ENCODE measurements at places on chromosomes 5 and 9. TPM values are rescaled to one million over a fixed set of nuclear protein-coding genes. Genes with fewer than 3 reads are reported as not detected.

Gene CMBL
- 29.9 TPM for polyA plus RNA-seq

Gene OTP
- not detected for polyA plus RNA-seq

DNA sequence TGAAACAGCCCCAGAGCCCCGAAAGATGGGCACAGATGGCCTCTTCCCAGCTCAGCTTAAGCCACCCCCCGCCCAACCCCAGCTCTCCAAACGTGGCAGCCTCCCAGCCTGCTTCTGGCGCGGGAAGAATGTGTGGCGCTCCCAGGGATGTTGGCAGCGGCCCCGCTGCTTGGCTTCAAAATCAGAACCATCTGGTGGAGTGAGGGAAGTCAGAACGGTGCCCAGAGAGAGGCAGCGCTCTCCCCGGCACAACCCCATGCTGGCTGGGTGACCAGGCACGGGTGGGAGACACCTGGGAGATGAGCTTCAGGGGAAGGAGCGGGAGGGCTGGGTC is 72.7 kb upstream of the ORM1 start:
- peak; percentile 76 for DNase-seq

DNA sequence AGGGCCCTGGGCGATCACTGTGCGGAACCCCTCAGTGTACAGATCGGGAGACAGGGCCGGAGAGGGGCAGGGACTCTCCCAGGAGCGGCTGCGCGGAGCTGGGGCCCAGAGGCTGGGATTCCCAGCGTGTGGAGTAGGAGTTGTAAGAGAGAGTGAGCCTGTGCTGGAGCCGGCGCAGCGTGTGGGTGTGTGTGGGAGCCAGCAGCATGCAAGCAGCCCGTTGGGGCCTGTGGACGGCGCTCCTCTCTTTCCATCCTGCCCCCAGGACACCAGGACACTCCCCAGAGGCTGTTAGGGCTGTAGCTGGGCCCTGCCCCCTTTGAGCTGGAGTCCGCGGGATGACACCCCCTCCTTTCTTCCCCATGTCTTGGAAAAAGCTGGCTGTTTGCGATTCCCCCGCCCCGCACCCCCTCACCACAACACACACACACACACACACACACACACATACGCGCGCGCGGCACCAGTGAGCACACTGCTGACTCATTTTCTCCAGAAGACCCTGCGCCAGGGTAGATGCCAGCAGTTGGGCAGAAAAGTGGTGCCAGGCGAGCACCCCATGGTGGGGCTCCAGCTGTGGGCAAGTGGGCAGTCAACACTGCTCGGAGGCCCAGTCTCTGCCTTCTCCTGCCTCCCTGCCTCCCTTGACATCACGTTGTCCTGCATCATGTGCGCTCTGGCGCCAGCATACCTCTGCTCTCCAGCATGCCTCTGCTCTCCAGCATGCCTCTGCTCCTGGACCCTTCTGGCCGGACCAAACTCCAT is 1.5 kb downstream of the COL27A1 start:
- DNase-seq: no peak

GRCh38 chr9:16642421-16643109 is 227.9 kb downstream of the BNC2 start:
- no peak for DNase-seq

DNA sequence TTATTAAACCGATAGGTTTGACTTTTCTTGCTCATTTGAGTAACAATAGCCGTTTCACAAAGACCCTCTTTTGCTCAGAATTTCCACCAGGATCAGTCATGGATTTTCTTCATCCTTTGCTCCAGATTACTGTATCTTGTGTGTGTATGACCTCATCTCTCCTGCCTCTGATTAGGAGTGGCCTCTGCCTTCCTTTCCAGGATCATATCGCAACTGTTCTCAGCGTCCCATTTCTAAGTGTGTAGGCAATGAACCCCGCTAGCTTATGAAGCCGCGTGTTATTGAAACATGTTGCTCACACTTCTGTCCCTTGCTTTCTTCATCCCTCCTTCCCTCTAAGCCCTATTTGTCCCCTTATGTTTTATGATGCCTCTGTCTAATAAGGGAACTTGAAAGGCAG is 169.8 kb upstream of the RPS23 start:
- no peak for DNase-seq

DNA sequence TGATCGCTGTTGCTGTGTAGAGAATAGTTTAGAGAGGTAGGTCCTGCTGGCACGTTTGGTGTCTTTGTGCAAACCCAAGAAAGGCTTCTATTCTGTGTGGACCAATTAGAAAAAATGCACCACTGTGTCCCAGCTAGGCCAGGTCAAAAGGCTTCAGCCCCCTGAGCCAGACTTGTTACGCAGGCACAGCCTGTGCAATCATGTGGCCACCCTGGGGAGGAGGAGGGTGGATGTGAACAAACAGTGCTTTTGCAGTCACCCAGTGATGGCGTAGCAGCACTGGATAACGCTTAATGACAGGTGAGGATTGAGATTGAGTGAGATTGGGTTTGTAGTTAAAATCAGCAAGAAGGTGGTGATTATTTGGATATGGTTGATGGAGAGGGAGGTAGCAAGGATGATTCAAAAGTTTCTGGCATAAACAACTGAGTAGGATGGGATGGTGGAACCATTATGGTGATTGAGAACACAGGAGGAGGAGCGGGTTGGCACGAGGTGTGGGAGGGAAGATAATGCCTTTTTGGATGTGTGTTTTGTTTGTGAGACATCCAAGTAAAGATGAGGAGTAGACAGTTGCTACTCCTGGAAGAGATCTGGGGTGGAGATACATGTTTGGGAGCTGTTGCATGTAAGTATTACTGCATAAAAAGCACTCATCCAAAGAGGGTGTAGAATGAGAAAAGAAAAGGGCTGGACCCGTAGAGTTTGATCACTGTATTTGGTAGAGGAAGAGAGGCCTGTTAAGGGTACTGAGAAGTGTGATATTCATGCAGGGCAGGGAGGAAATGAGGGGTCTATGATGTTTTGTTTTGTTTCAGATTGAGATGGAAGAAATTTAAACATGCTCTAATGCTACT is 6.7 kb downstream of the GCNT1 start:
- DNase-seq: no peak

Gene SPATA31E1
- polyA plus RNA-seq: not detected

DNA sequence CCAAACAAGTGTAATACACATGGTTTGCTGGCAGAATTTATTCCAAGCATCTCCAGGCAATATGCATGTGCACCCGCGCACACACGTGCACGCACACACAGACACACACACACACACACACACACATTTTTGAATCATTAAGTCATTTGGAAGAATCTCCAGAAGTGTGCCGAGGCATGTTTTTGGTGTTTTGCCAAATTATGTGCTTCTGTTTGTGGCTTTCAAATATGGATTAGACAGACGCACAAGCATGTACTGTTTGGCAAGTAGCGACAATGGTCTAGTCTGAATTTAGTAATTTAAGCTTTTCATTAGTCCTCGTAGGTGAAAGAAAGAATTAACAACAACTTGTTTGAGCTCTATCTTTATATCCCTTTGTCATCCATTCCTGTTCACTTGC is 36.7 kb downstream of the NFIB start:
- DNase-seq: no peak

DNA sequence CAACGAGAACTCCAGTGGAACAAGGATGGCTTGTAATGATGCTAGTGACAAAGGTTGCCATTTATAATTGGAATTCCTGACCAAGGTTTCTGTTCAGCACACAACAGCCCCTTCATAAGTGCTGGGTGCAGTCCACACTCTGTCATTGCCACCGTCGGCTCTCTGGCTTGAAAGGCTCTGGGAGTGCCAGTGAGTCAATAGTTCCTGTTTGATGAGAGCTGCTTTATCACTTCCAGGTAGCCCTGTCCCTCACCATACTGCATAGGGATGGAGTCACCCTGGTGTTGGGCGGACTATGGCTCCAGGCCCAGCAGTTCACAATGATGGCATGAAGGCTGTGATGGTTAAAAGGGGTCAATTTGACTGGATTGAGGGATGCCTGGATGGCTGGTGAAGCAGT is 34.6 kb upstream of the SEMA4D start:
- DNase-seq: no peak

GRCh38 chr5:135437796-135438560 is 9.2 kb downstream of the DCANP1 start:
- DNase-seq: peak; percentile 78

Gene SPINK13
- polyA plus RNA-seq: not detected

Gene PCDHB3
- polyA plus RNA-seq: 0.31 TPM

DNA sequence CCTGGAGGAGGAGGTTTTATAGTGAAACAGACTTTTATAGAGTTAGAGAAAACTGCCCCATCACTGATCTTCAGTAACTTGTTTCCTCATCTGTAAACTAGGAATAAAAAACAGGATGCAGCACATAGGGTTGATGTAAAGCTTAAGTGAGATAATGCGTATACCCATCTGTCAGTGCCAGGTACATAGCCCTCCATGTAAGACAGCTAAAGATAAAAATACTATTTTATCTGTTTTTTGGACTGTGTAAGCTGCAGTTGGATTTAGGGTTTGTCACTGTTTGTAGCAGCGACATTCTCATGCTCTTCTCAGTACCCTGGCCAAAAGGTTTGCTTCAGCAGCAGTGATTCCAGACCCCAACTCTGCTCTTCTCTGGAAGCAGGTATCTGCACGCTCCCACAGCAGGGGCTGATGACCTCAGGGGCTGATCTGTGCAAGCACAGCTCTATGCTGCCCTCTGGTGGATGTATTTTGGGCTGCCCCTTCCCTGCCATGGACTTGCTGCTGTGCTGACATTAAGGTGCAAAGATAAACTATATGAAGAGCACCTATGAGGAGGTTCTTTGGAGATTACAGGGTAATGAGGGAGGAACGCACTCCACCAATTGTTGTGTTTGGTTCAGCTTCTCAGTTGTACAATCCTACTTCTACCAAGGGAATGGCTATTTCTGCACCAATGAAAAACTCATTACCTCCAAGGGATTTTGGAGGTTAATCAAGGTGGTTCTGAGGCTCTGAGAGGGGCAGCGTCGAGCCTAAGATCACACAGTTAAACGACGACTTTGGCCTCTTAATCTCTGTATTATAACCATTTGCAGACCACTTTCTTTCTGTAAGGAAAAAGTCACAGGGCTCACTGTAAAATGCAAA is 13.1 kb downstream of the HMHB1 start:
- no peak for DNase-seq

DNA sequence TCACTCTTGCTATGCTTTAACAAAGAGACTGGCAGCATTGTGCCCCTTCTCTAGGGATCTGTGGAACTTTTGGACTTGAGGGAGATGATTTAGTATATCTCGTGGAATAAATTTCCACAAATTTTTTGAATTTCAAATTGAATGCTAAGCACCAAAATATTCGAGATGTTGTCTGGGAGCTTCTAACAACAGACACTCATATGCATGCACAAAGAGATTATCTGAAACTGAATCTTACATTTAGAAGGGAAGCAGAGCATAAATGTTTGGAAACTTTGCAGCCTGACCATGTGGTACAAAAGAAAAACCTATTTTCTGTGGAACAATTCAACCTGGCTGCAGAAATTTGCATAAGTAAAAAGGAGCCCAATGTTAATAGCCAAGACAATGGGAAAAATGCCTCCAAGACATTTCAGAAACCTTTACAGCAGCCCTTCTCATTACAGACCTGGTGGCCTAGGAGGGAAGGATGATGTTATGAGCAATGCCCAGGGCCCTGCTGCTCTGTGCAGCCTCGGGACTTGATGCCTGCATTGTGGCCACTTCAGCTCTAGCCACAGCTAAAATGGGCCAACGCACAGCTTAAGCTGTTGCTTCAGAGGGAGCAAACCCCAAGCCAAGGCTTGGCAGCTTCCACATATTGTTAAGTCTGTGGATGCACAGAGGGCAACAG is 285.8 kb upstream of the FAM174A start:
- no peak for DNase-seq

Measured in BJ (cell line).